Testis (tissue), 5 donors: ENCODE measurements at places on chromosomes 7 and 10. TPM values are rescaled to one million over a fixed set of nuclear protein-coding genes. Genes with fewer than 3 reads are reported as not detected.

GRCh38 chr7:80967071-80967916 is 48.4 kb upstream of the SEMA3C start:
- no peak overlapping the region for H3K27ac ChIP-seq
- no peaks in the 10 kb centered on the region for H3K36me3 ChIP-seq
- DNase-seq, result no peak
- no peaks in the 10 kb centered on the region for H3K27me3 ChIP-seq
- no peaks in the 10 kb centered on the region for H3K4me1 ChIP-seq

- peaks cover 12% of the 10 kb centered on the region for H3K4me1 ChIP-seq
- no peak overlapping the region for H3K27ac ChIP-seq
- no peaks in the 10 kb centered on the region for H3K27me3 ChIP-seq
- DNase-seq, result no peak
- H3K4me3 ChIP-seq, result no peak overlapping the region
- no peaks in the 10 kb centered on the region for H3K36me3 ChIP-seq
Measured at GRCh38 chr7:27176962-27177794, 3.1 kb upstream of the HOXA10 start.

DNA sequence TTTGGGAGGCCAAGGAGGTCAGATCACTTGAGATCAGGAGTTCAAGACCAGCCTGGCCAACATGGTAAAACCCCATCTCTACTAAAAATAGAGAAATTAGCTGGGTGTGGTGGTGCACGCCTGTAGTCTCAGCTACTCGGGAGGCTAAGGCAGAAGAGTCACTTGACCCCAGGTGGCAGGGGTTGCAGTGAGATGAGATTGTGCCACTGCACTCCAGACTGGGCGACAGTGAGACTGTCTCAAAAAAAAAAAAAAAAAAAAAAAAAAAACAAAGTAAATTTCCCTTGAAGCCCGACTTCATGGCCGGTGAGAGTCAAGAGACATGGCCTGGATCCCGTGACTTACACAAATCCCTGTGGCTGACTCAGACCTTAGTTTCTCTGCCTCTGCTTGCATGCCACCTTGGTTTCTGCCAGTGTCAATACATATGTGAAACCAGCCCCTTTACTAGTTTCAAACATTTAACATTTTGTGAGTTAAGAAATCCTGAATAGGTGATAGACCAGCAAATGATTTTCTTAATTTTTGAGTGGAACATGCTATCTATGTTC is 62.8 kb downstream of the ZEB1 start:
- no peaks in the 10 kb centered on the region for H3K4me1 ChIP-seq
- H3K4me3 ChIP-seq, result no peak overlapping the region
- no peaks in the 10 kb centered on the region for H3K27me3 ChIP-seq
- DNase-seq, result no peak
- H3K27ac ChIP-seq, result no peak overlapping the region

DNA sequence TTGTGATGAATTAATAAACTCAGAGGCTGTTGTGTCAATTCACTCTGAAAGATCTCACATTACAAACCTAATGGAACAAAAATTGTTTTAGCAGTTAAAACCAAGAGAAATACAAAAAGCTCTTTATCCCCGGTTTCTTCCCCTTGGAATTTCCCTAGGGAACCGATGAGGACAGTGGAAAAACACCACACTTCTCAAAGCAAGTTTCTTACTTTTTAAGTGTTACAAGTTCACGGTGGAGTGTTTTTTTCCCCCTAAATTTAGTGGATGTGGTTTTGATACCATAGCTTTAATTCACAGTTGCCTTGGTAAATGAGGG is 10.3 kb downstream of the BAMBI start:
- H3K27me3 ChIP-seq, result no peaks in the 10 kb centered on the region
- no peak overlapping the region for H3K4me3 ChIP-seq
- no peak overlapping the region for H3K27ac ChIP-seq
- H3K4me1 ChIP-seq, result no peaks in the 10 kb centered on the region
- no peaks in the 10 kb centered on the region for H3K36me3 ChIP-seq

DNA sequence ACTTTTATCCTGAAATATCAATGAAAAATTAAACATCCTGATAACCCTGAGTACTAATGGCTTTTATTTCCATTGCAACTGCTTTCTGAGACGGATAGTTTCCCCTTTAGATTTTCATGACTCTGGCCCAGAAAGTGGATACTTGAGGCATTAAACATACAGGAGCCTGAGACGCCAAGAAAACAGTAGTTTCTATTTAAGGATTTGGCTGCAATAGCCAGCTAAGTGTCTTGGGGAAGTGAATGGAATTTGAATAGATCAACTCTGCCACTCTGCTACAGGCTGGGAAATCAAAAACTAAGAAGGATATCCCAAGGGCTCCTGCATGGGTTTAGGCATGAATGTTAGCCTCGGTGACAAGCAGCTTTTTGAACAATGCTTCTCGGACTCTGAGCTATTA is 24.7 kb upstream of the GPAM start:
- H3K4me1 ChIP-seq, result peaks cover 16% of the 10 kb centered on the region
- H3K27ac ChIP-seq, result no peak overlapping the region
- no peak for DNase-seq
- H3K36me3 ChIP-seq, result no peaks in the 10 kb centered on the region

DNA sequence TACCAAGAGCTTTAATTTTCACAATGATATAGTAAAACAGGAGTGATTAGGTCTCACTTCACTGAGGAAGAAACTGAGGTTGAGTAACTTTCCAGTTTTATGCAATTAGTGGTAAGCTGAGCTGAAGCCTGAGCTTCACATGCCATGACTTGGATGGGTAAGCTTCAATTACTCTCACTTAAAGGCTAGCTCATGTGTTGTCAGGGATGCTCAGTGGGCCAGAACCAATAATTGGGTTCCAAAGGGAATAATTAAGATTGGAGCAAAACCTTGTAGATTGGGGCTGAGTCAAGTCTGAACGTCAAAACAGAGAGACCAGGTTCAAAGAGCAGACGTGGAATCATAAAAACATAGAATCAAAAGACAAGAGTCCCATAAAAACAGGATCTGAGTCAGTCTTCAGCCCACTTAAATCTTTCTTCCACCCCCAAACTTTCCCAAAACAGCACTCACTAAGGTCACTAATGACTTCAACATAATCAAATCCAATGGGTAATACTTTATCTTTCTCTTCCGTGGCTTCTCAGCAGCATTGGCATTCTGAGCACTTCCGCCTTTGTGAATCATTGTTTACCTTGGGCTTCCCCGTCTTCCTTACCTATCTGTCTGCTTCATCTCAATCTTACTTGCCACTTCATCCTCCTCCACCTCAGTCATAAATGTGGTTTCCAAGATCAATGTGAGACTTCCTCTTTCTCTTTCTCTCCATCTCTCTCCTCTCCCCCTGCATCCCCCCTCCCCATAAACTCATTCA is 23.0 kb upstream of the EGFR start:
- H3K27me3 ChIP-seq, result no peaks in the 10 kb centered on the region
- H3K27ac ChIP-seq, result no peak overlapping the region
- no peak for DNase-seq
- H3K36me3 ChIP-seq, result no peaks in the 10 kb centered on the region
- H3K4me1 ChIP-seq, result no peaks in the 10 kb centered on the region

DNA sequence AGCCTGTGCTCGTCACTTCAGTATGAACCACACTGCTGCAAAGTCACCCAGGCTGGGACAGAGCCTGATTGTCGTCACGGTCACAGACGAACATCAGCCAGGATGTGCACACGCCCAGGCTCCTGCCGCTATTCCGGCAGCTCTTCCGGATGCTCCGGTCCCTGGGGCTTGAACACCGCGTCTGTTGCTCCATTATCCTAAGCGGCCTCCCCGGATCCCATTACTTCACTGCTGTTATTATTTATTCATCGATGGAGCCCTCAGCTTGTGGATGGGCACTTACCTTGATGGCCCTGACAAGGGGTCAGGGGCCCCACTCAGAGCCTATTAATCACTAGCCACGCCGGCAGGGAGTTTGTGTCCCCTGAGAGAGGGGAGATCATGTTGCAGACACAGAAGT is 120.8 kb upstream of the PCBD1 start:
- H3K27ac ChIP-seq, result no peak overlapping the region
- no peak overlapping the region for H3K4me3 ChIP-seq
- no peak for DNase-seq
- no peaks in the 10 kb centered on the region for H3K4me1 ChIP-seq
- no peaks in the 10 kb centered on the region for H3K27me3 ChIP-seq

The EN2 gene
- 1.6 TPM for total RNA-seq

The CLCN1 gene
- 1.4 TPM for total RNA-seq
